Activated CD8-positive, alpha-beta memory T cell treated with anti-CD3 and anti-CD28 coated beads, Interleukin-2, amount 50 U/mL, for 48 hours (primary cell): ENCODE measurements at places on chromosomes 11 and 22.
A peak's percentile ranks its signal among the peaks of the same experiment; 100 is the strongest.

- DNase-seq = no peak
These were observed 142.8 kb upstream of the MTNR1B start for GRCh38 chr11:92826603-92827002.

- no peak for DNase-seq
These were observed 23.6 kb downstream of the MYEOV start for GRCh38 chr11:69317401-69318092.

- no peak for DNase-seq
These were observed 3.2 kb downstream of the CRY2 start for GRCh38 chr11:45850446-45850845.

GRCh38 chr11:27347359-27348339 lies 15.4 kb downstream of the CCDC34 start:
- DNase-seq = no peak

DNA sequence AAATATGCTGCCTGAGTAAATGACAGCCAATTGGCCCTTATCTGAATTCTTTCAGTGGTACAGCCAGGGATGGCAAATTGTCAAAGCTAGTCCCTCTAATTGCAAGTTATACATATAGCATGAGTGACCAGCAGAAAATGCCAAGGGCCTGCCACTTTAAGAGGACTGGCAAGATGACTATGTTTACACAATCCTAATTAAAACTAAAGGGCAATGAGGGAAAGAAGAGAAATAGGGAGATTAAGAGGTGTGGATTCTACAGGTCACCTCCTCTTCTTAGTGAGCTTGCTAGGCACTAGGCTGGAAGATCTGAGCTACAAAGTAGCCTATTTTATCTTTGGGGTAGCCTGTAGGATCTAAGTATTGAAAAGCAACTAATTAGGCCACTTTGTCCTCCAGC lies 13.5 kb downstream of the NUMA1 start:
- DNase-seq = no peak

- no peak for DNase-seq
These were observed 142.7 kb downstream of the WNT7B start for GRCh38 chr22:45834241-45834640.

- no peak for DNase-seq
These were observed 132.0 kb upstream of the NAV2 start for GRCh38 chr11:19580646-19581045.

- DNase-seq = no peak
These were observed 25.5 kb upstream of the SHISAL1 start for GRCh38 chr22:44338177-44338810.

- DNase-seq = peak; percentile 72
These were observed 10.4 kb upstream of the HIKESHI start for GRCh38 chr11:86291466-86292262.
